Activated naive CD4-positive, alpha-beta T cell treated with anti-CD3 and anti-CD28 coated beads, Interleukin-2, amount 50 U/mL, for 72 hours (primary cell): ENCODE measurements at places on chromosomes 5 and 9. TPM values are rescaled to one million over a fixed set of nuclear protein-coding genes. Genes with fewer than 3 reads are reported as not detected.

The LRRC70 gene
- 2.0 TPM for total RNA-seq

The FOXD4L4 gene
- total RNA-seq: 0.25 TPM

The RASGEF1C gene
- total RNA-seq: not detected

The FAM153A gene
- total RNA-seq: 87.3 TPM

The PCDHB11 gene
- not detected for total RNA-seq

The RASGRF2 gene
- 14.5 TPM for total RNA-seq

The SPATA31E1 gene
- total RNA-seq: not detected

The SLC6A7 gene
- not detected for total RNA-seq

The LMNB1 gene
- 307 TPM for total RNA-seq

The ANKRD18A gene
- 9.1 TPM for total RNA-seq

- no peak for DNase-seq
These were observed 913.8 kb downstream of the TLE1 start for GRCh38 chr9:80775530-80775929.

DNA sequence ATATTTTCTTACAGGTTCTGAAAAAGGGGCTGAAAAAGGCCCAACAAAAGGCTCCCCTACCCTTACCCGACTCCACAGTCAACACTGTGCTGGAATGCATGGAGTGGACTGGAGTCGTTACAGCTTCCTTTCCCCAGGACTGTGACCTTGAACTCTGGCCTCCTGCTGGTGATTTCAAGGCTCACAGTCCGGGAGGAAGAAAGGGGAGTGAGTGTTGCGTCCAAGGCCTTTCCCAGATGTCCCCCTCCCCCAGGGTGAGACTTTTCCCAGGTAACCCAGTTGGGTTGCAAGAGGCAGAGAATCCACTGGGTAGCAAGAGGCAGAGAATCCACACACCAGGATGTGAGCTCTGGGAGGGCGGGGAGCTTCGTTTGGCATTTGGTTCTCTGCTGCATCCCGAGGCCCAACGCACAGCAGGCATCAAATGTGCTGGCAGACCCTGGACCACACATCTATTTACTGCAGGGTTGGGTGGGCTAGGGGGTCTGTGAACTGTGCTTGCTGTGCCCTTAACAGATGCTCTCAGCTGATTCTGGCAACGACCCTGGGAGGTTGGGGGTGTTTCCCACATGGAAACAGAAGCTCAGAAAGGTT, 37.5 kb downstream of the FABP6 start:
- no peak for DNase-seq

DNA sequence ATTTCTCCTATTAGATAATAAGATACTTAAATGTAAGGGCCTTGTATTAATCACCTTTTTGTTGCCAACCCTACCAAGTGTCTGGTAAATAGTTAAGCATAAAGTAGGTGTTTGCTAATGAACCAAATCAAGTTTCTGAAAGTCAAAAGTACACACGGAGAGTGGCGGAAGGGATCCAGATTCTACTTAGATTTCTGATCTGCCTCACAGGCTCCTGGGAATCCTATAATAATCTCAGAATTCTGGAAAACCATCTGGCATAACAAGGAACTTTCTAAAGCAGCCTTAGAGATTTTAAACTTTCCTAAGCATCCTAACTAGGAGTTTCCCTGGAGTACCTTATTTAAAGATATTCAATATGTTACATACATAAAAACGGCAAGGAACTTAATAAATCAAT, 363.2 kb upstream of the SMC2 start:
- DNase-seq: no peak

- DNase-seq: no peak
These were observed 33.9 kb downstream of the PTBP3 start for GRCh38 chr9:112299514-112299913.

GRCh38 chr5:6729386-6730310, 16.4 kb downstream of the TENT4A start:
- DNase-seq: no peak

DNA sequence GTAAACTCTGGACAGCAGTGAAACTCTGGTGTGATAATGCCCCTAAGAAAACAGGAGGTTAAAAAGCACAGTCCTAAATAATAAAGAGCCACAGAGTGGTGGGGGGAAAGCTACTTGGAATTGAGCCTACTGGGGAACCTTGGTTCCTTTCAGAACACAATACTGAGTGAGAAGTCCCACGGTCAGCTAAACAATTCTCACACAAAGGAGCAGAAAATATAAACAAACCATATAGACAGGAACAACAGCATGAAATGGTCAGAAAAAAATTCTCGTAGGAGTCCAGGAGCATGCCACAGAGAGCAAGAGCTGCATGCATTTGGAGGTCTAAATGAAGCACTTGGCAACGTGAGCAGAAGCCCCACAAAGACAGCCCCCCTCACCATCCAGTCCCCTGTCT, 56.0 kb downstream of the TEK start:
- no peak for DNase-seq

DNA sequence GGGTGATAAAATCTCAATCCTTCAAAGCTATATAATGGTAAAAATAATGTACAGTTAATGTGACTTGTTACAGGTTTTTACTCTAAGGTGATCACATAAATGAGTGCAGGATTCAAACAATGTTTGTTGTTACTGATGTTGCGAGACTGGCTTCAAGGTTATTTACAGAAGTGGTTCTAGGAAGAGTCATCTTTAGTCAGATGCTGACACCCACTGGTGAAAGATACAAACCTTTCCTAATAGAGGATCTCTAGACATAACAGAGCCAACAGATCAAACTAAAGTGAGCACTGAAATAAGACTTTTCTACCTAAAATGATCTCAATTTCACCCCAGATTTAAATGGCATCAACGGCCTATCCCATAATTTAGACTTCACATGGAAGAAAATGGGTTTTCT, 20.2 kb downstream of the ARSB start:
- no peak for DNase-seq

- DNase-seq: no peak
These were observed 24.6 kb downstream of the SERINC5 start for GRCh38 chr5:80231243-80231642.

DNA sequence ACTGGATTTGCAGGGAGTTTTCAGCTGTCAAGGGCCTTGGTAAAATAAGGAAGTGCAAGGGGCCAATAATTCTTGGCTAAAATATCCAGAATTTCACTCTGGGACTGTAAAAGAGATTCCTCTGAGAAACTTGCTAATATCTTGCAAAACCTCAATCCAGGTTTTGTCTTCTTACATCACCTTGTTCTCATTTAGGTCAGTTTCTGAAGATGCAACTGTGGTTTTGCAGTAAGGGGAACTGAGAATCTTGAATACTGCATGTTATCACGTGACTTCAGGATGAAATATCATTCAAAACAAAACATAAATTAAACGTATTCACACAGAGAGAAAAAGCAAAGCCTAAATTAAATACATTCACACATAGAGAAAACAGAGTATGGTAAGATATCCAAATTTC, 35.0 kb upstream of the RIC1 start:
- DNase-seq: no peak

DNA sequence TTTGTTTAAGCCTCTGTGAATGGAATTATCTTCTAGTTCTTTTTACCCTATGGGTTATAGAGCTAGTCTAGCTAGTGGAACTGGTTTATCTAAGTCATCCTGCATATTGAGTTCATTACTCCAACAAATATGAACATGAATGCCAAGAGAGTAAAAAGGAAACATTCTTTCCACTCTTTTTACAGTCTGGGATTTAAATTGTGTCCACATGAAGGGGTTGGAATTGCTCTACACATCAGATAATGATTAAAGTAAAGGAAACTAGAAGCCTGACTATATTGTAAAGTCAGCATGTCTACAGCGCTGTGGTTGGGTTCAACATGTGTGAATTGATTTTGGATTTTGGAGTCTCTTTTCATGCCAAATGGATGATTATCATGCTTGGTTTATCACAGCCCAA, 173.1 kb downstream of the CCDC171 start:
- DNase-seq: no peak

DNA sequence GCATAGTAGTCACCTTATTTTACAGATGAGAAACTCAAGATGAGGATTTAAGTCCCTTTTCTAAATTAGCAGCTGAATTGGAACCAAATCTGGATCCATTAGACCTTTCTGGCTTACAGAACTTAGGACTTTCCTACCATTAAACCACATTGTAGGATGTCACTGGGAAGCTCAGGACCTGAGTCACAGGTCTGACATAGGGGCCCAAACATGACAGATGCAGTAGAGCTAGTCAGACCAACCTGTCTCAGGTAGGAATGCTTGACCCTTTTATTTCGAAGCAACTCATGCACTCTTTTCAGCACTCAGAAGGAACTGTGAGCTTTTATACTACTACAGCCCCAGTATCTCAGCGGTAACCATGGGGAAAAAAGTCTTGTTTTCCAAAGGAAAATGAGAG, 2.6 kb downstream of the RAB24 start:
- no peak for DNase-seq

DNA sequence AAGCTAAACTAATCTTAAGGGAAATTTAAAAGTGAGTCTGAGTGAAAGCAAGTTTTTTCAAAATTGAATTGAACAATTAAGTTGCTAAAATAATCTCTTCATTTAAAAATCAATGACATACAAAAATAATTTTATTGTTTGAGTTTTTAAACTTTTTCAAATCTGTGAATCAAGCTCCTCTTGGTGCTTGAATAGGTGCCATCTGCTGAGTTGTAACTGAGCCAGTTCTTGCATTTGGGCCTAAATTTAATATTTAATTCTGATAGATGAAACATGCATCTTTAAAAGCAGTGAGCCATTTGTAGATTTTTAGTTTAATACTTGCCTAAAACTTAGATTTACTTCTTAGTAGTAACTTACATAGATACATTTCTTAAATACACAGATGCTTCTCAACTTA, 31.8 kb downstream of the SPATA31D1 start:
- DNase-seq: no peak

DNA sequence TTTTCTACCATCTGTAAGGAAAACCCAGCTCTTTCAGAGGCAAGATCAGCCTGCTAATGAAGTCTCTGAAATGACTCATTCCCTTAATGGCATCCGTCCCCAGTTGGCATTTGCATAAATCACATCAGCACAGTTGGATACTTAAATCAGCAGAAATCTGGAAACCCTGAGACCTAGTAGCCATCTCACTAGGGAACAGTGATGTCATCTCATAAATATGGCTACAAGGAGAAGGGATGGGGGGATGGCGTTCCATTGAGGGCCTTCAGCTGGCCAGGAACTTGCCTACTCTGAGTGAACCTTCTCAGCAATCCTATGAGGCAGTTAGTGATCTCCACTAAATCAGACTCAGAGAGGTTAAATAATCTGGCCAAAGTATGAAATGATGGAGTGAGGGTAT, 81.8 kb downstream of the CMYA5 start:
- DNase-seq: no peak

DNA sequence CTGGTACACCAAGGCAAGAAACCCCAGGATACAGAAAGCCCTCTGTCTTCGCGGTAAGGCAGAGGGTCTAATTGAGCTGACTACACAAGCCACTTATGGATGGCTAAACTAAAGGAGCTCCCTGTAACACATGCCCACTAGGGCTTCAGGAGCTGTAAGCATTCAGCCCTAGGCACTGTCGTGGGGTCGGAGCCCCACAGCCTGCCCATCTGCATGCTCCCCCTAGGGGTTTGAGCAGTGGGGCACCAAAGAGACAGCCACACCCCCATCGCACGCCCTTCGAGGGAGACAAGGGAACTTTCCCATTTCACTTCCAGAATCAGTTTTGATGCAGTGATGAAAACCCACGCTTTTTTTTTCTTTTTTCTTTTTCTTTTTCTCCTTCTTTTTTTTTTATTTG, 11.0 kb upstream of the MTMR12 start:
- no peak for DNase-seq

- no peak for DNase-seq
These were observed 4.5 kb downstream of the LEAP2 start for GRCh38 chr5:132877938-132878337.

- DNase-seq: no peak
These were observed 31.8 kb downstream of the F2RL2 start for GRCh38 chr5:76591366-76591765.

- no peak for DNase-seq
These were observed 59.7 kb downstream of the ATP10B start for GRCh38 chr5:160792281-160792680.

GRCh38 chr5:43007911-43008362, 32.2 kb downstream of the ANXA2R start:
- DNase-seq: peak; percentile 85

GRCh38 chr5:117719413-117719812, 1144.8 kb upstream of the SEMA6A start:
- no peak for DNase-seq

DNA sequence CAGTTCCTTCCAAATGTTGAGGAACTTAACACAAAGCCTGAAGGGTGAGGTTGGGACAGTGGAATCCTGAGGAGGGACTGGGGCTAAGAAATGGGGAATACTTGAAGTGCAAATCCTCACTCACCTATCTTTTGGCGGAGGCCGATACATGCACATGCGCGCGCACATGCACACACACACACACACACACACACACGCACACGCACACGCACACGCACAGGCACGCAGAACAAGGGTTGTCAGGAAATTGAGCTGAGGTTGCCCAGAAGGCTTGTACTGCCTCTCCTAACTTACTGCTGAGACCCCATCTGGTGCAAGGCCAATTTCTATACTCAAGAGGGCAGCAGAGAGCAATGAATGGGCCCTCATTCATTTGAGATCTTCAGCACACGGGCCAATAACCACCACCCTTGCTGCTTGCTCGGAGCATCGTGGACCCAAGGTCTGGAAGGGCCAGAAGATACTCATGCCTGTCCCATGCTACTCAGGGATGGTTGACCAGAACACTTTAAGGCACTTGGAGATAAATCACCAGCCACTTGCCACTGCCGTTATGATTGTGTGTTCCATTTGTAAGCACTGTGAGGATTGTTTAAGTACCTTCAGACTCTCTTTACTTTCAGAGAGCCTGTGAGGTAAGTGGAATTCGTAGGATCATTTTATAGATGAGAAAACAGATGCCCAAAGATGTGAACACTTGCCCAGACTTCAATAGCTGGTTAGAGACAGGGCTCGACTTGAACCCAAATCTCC, 21.5 kb downstream of the BTF3 start:
- DNase-seq: peak; percentile 60
